ENCODE measurements at places on chromosomes 3 and 15. TPM values are rescaled to one million over a fixed set of nuclear protein-coding genes. Genes with fewer than 3 reads are reported as not detected.

NCEH1 gene
- total RNA-seq, result 24.8 TPM

CPN2 gene
- total RNA-seq, result 0.10 TPM

ITIH3 gene
- total RNA-seq, result not detected

MESP2 gene
- total RNA-seq, result 1.8 TPM

HTR3E gene
- total RNA-seq, result not detected

TMIE gene
- total RNA-seq, result 0.10 TPM

BNC1 gene
- total RNA-seq, result 8.8 TPM

NLGN1 gene
- 0.39 TPM for total RNA-seq

ZPLD1 gene
- not detected for total RNA-seq

ATP13A5 gene
- total RNA-seq, result not detected

RTP4 gene
- total RNA-seq, result 4.4 TPM

FETUB gene
- total RNA-seq, result not detected

ARHGEF26 gene
- total RNA-seq, result 3.3 TPM

SHC4 gene
- total RNA-seq, result 1.9 TPM

CELSR3 gene
- total RNA-seq, result 0.98 TPM

GOLGA8M gene
- not detected for total RNA-seq

SI gene
- total RNA-seq, result not detected

THRB gene
- 0.98 TPM for total RNA-seq

SLC2A2 gene
- not detected for total RNA-seq

CCR4 gene
- not detected for total RNA-seq

GOLGA8H gene
- not detected for total RNA-seq

DLEC1 gene
- total RNA-seq, result not detected

FEM1B gene
- total RNA-seq, result 37.6 TPM

MINAR1 gene
- total RNA-seq, result 1.3 TPM

SPSB4 gene
- total RNA-seq, result not detected

PODXL2 gene
- total RNA-seq, result 6.9 TPM

SLC27A2 gene
- total RNA-seq, result 0.39 TPM

CLCN2 gene
- total RNA-seq, result 3.0 TPM

DOCK3 gene
- total RNA-seq, result 0.12 TPM
